ENCODE measurements at places on chromosomes 3 and 15.

GRCh38 chr3:194937882-194938321, 252.2 kb downstream of the FAM43A start:
- DNase-seq = no peak

GRCh38 chr15:53160092-53160704, 370.1 kb upstream of the ONECUT1 start:
- no peak for DNase-seq

DNA sequence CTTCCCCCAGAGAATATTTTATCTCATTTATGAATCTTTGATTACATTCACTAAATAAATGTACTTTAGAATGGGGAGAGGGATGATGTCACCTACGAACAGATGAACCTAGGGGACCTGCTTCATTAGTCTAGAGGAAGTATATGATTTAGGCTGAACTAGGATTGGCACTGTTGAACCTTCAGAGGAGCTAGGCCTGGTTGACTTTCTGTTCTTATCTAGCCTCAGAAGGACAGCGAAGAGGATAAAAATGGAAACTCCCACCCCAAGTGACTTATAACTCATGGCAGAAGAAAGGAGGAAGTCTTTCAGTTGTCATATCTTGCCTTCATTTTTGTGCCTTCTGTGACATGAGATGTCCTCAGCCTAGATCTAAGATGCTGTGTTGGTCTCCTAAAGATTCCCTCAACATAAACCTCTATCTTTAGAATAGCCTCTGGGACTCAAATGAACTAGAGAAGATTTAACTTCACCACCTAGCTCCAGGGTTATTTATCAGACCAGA, 42.6 kb downstream of the POLG start:
- no peak for DNase-seq

GRCh38 chr3:110910346-110910955, 161.2 kb upstream of the NECTIN3 start:
- no peak for DNase-seq

GRCh38 chr15:95485367-95485766, 845.1 kb upstream of the NR2F2 start:
- no peak for DNase-seq

GRCh38 chr3:112114576-112115160, 18.4 kb downstream of the GCSAM start:
- DNase-seq = no peak

DNA sequence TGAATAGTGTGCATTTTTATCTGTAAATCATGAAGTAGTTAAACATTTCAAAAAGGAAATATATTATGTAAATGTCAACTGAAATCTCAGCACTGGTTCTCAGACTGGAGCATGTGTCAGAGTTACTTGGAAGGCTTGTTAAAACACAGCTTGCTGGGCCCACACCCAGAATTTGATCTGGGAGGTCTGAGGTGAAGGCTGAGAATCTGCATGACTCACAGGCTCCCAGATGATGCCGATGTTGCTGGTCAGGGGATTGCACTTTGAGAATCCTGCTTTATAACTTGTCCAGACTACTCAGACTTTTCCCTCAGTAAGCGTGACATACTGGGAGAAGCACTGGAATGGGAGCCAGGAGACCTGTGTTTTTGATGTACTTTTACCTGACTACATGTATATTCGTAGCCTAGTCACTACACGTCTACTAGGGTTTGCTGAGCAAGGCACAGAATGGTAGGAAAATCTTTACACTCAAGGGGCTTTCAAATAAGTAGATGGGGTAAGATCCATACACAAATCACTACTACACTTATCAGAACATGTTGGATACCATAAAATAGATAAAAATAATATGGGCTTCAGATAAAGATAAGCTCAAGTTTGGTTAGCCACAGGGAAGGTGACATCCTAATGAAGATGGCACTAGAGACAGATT, 77.1 kb upstream of the MEX3B start:
- DNase-seq = no peak

DNA sequence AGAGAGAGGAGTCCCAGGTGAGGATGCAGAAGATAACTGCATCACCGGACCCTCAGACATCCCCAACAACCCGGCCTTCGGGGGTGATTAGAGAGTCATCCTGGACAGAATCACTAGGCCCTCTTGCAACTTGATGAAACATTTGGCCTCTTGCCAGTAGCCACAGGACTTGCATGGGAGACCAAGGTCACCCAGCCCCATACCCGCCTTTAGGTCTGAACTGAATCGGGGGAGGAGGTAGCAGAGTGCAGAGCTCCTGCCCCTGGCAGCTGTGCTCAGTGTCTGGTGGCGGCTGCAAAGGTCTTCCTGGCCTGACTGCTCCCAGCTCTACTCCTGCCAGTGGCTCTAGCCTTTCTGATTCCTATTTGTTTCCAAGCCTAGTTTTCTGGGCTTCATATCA, 12.4 kb downstream of the PIF1 start:
- DNase-seq = no peak

DNA sequence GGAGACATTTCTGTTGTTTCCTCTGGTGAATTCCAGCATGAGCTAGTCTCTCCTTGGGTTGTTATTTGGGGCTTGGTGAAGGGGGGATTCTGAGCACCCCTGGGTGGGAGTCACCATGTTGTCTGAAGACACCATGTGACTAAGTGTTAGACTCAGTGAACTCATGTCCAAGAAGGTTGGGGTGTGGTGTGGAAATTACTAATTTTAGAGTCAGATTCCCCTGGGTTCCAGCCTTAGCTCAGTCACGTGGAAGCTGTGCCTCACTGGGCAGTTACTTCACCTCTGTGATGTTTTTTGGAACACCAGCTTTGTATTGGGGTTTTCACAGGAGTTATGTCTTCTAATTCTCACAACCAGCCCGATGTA, 171.5 kb downstream of the RPLP1 start:
- no peak for DNase-seq

DNA sequence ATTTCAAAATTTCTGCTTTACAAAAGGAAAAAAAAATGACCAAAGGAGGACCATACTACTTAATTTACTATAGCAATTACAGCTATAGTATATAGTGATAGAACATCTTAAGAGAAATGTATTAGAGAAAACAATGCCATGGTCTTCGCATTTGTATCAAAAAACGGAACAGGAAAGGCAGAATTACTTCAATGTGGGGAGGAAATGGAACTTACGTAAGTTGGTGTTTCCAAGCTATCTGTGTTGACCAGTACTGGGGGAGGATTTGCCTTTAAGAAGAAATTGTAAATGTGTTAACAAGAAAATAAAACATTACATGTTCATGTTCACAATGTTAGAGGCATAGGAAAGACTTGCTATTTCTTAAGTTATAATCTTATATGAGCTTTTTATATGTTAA, 119.9 kb upstream of the MELTF start:
- no peak for DNase-seq

- no peak for DNase-seq
Observed at GRCh38 chr15:39181056-39181747, 399.7 kb upstream of the THBS1 start.

DNA sequence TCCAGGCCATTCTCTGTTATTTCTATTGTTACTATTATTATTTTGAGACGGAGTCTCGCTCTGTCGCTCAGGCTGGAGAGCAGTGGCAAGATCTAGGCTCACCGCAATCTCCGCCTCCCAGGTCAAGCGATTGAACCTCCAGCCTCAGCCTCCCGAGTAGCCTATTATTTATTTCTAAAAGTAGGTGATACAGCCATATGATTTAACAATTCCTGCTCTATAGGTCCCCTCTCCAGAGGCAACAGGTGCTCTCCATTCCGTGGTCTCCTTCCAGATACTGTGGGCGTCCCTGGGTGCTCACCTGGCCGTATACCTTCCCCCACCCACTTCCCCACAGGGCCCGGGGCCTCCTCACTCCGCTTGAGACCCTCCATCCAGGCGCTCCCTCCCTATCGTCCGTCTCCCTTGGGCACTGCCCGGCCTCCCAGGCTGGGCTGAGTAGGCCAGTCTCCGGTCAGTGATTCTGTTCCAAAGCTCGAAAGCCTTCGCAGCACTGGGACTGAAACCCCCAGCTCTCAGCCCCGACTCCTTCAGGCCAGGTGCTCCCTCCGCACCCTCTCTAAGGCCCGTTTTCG, 708 bp upstream of the PTPN23 start:
- no peak for DNase-seq

- no peak for DNase-seq
Observed at GRCh38 chr15:66004618-66005262, 135.4 kb downstream of the RAB11A start.

DNA sequence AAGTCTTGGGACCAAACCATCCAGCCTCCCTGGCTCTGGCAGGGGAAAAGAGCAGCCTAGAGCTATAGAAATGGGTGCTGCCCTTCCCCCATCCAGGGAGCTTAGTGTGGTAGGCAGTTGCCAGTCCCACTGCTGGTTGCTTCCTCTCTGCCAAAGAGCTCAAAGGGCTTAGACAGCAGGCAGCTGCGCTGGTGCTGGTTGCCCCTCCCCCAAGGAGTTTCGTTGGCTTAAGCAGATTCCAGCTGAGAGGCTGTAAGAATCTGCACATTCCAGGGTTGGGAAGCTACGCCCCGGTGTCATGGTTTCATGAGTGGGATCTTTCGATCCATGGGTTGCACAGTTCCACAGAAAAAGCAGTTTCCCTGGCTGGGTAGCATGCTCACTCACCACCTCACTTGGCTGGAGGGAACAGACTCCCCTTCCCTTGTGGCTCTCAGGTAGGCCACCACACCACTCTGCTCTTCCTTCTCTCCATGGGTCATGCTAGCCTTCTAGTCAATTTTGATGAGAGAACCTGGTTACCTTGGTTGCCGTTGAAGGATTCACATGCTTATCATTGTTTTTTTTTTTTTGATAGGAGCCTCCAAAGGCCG, 195.1 kb downstream of the EPHA6 start:
- no peak for DNase-seq

DNA sequence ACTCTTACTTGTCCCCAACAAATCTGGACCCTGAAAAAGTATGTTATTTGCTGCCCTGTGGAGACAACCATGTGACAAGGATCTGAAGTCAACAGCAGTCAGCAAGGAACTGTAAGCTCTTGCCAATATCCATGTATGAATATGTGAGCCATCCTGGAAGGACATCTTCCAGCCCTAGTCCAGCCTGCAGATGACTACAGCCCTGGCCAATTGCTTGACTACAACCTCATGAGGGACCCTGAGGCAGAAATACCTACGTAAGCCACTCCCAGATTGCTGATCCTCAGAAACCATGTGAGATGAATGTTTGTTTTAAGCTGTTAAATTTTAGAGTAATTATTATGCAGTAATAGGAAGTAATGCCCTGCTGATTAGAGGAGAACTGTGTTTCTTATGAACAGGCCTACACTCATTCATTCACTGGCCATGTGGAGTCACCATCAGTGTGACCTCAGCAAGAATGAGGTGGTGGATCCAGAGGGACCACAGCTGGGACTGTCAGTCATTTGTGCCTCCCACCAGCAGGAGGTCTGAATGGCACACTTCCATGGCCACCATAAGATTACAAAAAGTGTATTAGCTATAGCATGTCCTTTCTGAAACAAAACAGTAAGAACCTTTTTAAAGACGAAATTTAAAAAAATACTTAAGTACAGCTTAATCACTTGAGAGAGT, 92.6 kb downstream of the TFDP2 start:
- no peak for DNase-seq

GRCh38 chr3:195259154-195259474, 11.8 kb downstream of the XXYLT1 start:
- DNase-seq = no peak

DNA sequence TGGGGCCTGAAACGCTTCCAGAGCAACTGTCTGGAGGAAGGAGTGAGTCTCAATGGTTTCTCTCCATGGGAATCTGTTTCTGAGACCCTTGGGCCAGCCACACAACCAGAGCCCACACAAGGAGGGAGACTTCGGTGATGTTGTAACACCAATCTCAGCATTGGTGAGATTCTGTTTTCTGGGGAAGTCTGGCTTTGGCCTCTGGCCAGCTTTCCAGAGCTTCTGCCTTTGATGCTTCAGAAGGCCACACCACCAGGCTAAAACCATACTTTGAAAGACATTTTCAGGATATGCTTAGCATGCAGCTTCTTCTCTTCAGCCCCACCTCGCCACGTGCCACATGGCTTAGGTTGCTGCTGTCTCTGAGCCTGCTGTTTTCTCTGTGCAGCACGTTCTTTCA, 3.6 kb upstream of the EEFSEC start:
- no peak for DNase-seq

GRCh38 chr3:48125013-48125705, 63.1 kb downstream of the CDC25A start:
- DNase-seq = no peak

- no peak for DNase-seq
Observed at GRCh38 chr3:157590273-157590672, 87.1 kb upstream of the VEPH1 start.

GRCh38 chr3:34394978-34395748, 596.7 kb downstream of the PDCD6IP start:
- DNase-seq = no peak

DNA sequence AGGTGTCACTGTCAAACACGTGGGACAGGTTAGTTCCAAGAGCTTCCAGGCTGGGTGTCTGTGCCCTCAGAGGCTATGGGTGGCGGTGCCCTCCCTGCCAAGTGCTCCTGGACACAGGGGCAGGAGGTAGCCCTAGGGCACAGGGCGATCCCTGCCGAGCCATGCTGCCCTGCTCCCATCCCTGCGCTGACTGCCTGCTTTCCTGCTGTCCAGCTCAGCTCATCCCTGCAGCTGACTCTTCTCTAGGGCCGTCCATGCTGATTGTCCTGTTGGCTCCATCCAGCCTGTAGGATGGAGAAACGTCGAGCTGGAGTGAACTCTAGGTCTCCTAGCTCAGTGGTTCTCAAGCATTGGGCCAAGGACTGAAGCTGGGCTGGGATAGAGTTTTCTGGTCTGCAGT, 3.7 kb downstream of the PDIA5 start:
- no peak for DNase-seq

DNA sequence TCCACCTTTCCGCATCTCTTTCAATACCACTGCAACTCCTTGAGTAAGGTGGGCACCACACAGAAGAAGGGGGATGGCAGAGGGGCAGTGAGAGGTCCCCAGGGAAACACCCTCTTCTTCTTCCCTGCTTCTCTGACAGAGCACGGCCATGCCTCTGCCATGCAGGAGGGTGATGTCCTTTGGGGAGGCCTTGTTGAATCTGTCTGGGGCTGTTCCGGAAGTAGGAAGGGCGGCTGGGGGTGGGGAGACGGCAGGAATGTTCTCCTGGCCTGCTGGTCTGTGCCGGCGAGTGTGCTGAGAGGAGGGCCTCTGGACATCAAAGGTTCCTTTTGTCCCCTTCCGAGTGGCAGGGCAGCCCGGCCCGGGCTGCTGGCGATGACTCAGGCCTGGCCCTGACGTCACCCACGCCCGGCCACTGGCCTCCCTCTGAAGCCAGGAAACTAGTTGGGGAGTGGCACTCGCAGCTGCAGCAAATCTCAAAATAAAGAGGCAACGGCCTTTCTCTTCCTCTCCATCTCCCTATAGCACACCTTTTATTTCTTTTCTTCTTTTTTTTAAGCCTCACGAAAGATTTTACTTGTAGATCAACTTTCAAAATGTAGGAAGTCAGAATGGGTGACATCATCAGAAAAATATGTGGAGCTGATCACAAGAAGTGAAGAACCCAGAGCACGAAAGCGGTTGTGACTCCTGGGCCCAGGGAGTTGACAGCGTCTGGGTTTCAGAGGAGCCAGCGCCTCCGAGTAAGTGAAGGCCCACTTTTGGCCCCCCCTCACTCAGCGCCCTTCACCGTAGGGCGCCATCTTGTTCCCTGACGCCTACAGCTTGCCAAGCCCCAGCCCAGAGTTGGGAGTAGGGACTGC, at the start of gene ZBTB38:
TSS of gene ZBTB38 (plus strand) at position 443 of the 863 bp plus-strand sequence. CDS start 73,885 bp downstream, outside the sequence.
- no peak for DNase-seq

Measured in NCI-H2081 treated with DMSO at 0.1 percent for 48 hours (cell line).